Stimulated activated CD4-positive, alpha-beta T cell treated with anti-CD3 and anti-CD28 coated beads, TNF-alpha, amount 100 ng/mL, for 24 hours (primary cell): ENCODE measurements at places on chromosomes 6 and 20.

GRCh38 chr20:24489631-24490260 lies 20.3 kb downstream of the SYNDIG1 start:
- DNase-seq, result no peak

DNA sequence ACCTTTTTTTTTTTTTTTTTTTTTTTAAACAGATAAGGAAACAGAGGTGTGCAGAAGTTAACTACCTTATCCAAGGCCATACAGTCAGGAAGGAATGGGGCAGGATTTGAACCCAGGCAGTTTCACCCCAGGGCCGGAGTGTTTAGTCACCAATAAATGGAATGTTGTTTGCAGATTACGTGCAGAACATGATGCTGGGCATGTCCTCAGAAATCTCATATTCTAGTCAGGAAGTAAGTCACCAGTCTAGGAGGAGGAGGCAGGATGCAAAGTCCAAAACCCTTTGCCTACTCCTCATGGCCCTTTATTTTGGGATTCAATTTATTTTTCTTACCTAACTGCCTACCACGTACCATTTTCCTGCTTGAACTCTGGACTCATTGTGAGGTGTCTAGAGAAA lies 57.1 kb upstream of the LRRC1 start:
- DNase-seq, result no peak

DNA sequence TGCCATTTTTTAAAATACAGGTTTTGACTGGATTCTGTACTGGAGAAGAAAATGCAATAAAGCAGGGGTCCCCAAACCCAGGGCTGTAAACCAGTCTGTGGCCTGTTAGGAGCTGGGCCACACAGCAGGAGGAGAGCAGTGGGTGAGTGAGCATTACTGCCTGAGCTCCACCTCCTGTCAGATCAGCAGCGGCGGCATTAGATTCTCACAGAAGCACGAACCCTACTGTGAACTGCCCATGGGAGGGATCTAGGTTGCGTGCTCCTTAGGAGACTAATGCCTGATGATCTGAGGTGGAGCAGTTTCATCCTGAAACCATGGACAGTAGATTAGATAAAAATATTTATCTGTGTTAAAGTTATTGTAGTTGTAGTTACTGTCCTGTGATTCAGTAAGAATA lies 21.1 kb upstream of the FBXO9 start:
- DNase-seq, result no peak

- DNase-seq, result no peak
These were observed 115.1 kb downstream of the QKI start for GRCh38 chr6:163529605-163530004.

DNA sequence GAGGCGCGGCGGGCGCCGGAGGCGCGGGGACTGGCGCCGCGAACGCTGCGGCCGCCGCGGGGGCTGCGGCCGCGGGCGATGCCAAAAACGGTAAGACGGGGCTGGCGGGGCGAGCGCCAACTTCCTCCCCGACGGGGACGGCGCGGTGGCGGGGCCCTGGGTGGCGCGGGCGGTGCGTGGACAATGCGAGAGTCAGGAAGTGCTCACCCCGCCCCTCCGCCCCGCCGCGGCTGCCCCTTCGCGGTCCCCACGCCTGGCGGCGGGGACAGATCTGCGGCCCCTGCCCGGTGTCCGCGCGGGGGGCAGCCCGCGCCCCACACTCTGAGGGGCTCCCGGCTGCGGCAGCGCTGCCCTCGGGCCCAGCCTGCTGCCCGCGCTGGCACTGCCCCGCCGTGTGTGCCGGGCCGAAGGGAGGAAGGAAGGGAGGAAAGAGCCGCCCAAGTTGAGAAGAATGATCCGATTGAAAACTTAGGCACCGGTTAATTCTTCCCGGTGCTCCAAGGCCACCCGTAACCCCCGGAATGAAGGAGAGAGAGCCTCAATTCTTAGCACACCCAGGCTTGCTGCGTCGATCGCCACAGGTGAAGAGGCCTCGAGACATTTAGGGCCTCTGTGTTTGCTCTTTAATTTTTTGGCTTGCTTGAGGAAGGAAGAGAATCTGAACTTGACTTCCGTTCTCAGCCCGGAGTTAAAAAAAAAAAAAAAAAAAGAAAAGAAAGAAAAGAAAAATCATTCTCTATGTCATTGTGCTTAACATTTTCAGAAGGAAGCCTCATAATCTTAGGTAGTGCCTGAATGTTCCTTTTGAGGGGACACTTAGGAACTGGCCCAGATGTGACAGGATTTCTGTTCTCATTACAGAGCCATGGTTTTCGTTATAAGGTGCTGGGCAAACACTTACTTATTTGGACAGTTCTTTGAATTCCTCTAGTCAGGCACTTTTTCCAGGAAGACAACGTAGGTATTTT lies 982 bp downstream of the HECA start:
- no peak for DNase-seq

- DNase-seq, result no peak
These were observed 86.7 kb upstream of the THBS2 start for GRCh38 chr6:169340395-169340794.

DNA sequence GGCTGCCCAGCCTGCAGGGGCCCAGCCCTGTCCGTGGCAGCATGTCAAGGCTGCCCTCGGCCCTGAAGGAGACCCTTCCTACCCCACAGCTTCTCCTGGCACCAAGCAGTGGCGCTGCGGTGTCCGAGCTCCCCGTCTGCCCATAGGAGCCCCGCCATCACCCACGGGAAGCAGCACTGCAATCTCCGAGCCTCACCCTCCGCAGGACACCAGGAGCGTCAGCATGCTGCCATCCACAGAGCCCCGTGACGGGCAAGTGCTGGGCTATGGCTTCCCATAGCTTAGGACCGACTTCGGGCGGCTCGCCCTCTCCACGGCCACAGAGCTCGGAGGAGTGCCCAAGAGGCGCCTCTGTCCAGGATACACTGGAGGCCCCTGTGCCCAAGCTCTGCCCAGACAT lies 25.1 kb downstream of the YTHDF1 start:
- no peak for DNase-seq

- no peak for DNase-seq
These were observed 26.0 kb downstream of the ZC3H12D start for GRCh38 chr6:149458806-149459205.

DNA sequence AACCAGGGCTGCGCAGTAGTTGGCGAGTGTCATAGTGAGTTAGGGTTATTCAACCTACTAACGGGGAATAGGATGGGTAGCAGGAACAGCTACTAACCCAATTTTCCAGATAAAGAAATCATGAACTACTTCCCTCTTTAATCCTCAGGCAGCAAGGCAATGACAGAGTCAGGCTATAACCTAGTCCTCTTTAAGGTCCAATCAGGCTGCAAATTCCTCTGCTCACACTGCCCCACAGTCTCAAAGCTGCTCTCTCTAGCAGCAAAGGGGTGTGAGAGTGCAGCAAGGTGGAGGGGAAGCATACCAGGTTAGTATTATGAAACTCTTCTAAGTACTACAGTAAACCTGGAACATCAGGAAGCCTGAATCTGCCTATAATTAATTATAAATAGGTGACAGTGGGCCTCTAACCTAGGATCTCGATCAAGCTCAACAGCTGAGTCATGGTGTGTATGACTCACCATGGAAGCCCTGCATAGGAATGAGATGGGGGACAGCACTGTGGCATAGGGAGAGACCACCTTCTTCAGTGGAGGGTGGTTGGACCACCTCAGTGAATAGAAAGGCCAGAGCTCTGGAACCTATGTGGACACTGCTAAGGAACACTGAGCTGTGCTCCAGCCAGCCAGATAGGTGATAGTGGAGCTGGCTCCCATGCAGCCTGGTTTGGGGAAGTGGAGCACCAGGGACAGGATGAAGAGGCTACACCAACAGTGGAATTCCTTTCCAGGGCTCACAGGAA lies 7.9 kb downstream of the PEX6 start:
- DNase-seq, result no peak

- DNase-seq, result no peak
These were observed 114.7 kb downstream of the ANKRD60 start for GRCh38 chr20:58113716-58114115.

DNA sequence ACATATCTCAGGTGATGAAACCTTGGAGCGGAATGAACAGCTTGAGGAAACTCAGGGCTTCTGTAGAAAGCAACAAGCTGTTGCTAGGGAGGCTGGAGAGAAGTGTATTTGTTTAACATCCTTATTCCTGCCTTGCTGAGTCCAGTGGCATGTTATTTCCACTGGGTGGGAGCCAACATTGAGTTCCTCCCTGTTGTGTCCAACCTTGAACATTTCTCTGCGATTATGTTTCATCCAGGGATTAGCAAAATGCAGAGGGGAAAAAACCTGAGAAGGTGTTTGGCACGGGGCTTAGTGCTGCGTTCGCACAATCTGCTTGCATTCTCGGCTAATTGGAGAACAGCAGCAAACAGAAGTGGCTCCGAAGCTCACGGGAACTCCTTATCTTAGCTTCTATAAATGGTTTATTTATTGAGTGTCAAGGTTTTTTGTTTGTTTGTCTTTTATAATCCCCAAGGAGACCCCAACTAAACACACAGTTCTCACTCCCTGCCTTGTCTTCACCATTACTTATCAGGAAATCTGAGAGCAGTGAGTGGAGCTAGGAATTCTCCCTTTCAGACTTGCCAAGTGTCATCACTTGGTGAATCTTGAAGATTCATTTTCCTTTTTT lies 412.8 kb downstream of the CDC5L start:
- DNase-seq, result no peak

- DNase-seq, result no peak
These were observed 13.5 kb downstream of the ZHX3 start for GRCh38 chr20:41304002-41304401.

- no peak for DNase-seq
These were observed 157.9 kb upstream of the STXBP5 start for GRCh38 chr6:147046141-147046877.

- no peak for DNase-seq
These were observed 132.0 kb upstream of the CARMIL1 start for GRCh38 chr6:25147223-25147622.

GRCh38 chr6:30570740-30571074 lies 535 bp upstream of the ABCF1 start:
- DNase-seq, result no peak

GRCh38 chr6:165811512-165811911 lies 148.5 kb upstream of the PDE10A start:
- DNase-seq, result no peak

DNA sequence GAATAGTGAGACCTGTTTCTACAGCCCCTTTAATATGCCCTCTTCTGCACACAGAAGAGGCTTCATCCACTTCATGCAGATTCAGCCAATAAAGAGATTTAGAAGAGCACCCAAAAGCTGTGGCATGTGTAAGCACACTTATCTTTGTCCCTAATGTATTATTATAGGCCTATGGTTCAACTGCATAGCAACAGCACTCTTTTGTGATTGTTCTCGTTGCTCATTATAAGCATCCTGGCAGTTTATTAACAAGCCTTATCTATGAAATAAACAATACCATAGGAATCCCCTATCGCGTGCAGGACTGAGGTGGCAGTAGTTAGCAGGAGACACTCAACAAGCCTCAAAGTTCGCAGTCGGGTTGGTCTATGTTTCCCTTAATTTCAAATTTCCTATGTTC lies 138.5 kb upstream of the BEND6 start:
- no peak for DNase-seq

- DNase-seq, result no peak
These were observed 306.2 kb downstream of the SOX4 start for GRCh38 chr6:21899708-21900107.

DNA sequence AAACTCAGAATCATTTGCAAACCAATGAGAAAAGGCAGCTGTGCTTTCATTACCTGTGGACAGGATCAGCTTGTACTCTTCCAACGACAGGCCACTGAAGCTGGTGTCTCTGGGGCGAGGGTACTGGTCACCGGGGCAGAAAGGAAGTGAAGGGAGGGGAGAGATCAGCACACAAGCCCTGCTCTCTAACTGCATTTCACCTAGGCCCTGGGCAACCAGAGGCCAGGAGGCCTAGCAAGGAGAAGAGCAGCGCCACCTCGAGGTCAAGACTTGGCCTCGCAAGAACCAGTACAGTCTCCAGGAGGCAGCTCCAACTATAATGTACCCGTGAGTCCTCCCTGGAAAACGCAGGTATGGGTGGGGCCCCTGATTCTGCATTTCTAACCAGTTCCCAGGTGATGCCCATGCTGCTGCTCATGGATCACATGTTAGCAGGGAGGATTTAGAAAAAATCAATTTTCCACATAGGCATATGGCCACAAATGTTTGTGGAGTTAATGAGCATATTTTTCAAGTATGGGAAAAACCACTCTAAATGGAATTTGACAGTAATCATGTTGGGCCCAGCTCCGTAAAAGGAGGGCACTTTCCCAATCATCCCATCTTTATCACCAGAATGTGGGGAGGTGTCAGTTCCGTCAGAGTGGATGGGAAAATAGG lies 11.0 kb downstream of the UQCC2 start:
- DNase-seq, result peak; percentile 72

DNA sequence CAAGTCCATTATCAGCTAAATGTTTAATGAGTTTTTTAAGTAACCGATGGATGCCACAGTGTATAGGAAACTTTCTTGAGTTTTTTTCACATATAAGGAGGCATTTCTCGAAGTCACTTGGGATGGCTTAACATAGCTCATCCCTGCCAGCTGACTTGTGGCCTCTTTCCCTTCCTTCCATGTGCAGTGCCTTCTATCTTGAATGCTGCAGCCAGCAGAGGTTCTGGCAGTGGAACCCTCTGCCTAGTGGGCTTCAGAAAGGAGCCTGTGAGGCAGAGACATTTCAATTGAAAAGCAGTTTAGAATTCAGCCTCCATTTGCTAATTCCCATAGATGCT lies 51.9 kb downstream of the AKAP12 start:
- DNase-seq, result no peak

DNA sequence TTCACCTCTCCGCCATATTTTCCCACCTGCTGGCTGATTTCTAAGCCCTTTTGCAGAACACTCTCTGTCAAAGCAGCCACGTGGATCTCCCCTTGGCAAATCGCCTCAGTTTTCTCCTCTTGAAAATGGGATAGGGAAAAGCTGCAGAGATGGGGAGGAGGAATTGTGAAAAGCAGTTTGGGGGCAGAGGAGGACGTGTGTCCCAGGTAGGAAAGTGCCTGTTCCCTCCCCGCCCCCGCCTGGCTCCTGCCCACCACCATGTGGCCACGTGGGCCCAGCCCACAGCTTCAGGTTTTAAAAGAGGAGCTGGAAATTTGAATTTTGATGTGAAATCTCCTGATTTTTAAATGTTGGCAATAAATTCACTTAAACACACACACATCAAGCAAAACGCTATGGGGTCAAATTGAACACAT lies 3.6 kb upstream of the CEBPB start:
- DNase-seq, result no peak

DNA sequence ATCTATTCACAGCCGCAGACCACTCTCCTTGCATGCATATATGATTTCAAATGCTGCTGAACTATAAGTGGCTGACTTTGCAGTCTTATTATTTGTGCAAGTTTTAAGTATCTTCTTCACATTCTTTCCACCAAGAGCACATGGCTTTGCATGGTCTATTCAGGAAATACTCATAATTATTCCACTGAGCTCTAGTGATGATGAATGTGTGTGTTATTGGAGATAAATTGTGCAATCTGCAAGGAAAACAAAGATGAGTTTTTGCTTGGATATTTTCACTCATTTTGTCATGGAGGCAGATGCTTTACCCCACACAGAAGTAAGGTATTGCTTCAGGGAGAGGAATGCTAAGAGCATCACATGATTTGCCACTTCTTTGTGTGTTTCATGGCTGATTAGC lies 764.6 kb downstream of the TBC1D32 start:
- DNase-seq, result no peak
